MM.1S (cell line): ENCODE measurements at places on chromosomes 3 and 15.
A peak's percentile ranks its signal among the peaks of the same experiment; 100 is the strongest.

DNA sequence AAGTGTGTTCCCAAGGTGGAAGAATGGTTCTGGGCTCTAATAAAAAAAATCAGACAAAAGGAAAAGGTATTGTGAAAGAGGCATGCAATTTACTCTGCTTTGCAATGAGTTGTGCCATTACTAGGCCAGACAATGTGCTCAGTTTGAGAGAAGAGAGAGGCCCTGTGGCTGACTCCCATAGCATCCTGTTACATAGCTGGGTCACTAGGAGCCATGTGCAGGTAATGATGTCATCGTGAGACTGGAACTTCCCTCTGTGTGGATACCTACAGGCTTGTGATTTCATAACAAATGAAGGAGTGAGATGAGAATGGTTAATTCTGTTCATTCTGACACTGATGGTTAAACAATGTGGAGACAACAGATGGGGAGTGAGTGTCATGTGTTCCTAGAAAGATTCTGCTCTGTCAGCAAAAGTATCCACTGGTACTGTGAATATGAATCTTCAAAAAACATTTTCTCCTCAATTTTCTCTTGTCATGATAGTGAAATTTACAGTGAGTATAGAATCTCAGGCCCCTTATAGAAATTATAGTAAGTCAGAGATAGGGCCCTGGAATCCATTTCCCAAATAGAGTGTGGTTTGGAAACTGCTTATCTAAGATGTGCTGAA is 648.7 kb upstream of the DPPA4 start:
- H3K36me3 ChIP-seq: no peaks in the 10 kb centered on the region
- DNase-seq: no peak
- no peaks in the 10 kb centered on the region for H3K27me3 ChIP-seq
- H3K4me1 ChIP-seq: no peaks in the 10 kb centered on the region
- no peak overlapping the region for H3K4me3 ChIP-seq

GRCh38 chr15:63836579-63836978 is 2.8 kb upstream of the HERC1 start:
- no peak for DNase-seq
- H3K36me3 ChIP-seq: no peaks in the 10 kb centered on the region
- no peak overlapping the region for H3K4me3 ChIP-seq
- H3K27me3 ChIP-seq: no peaks in the 10 kb centered on the region
- H3K4me1 ChIP-seq: peaks cover 9% of the 10 kb centered on the region; the same call in 1 of the 2 replicates
- no peak overlapping the region for H3K27ac ChIP-seq

DNA sequence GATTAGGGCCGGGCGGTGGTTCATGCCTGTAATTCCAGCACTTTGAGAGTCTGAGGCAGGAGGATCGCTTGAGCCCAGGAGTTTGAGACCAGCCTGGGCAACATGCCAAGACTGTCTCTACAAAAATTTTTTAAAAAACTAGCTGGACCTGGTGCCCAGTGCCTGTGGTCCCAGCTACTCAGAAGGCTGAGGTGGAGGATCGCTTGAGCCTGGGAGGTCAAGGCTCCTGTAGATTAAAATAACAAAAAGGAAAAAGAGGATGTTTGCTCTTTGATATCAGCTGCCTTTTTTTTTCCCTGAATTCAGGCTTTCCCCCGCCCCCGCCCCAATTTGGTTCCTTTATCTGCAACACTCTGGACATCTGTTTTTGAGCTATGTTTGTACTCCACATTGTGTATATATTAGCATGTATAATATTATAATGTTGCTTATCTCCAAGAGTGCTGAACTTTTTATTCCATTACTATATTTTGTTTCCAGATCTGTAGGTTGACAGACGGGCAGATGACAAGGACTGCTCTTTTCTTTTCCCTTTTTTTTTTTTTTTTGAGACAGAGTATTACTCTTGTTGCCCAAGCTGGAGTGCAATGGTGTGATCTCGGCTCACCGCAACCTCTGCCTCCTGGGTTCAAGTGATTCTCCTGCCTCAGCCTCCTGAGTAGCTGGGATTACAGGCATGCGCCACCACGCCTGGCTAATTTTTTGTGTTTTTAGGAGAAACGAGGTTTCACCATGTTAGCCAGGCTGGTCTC is 4.6 kb downstream of the SNAP23 start:
- DNase-seq: no peak
- no peaks in the 10 kb centered on the region for H3K27me3 ChIP-seq
- no peak overlapping the region for H3K27ac ChIP-seq
- no peaks in the 10 kb centered on the region for H3K36me3 ChIP-seq
- peaks cover 6% of the 10 kb centered on the region for H3K4me1 ChIP-seq

- no peak overlapping the region for H3K27ac ChIP-seq
- DNase-seq: no peak
- peaks cover 62% of the 10 kb centered on the region for H3K27me3 ChIP-seq
- no peaks in the 10 kb centered on the region for H3K36me3 ChIP-seq
- no peak overlapping the region for H3K4me3 ChIP-seq
Observed at GRCh38 chr15:52785672-52786406, 4.3 kb downstream of the ONECUT1 start.

DNA sequence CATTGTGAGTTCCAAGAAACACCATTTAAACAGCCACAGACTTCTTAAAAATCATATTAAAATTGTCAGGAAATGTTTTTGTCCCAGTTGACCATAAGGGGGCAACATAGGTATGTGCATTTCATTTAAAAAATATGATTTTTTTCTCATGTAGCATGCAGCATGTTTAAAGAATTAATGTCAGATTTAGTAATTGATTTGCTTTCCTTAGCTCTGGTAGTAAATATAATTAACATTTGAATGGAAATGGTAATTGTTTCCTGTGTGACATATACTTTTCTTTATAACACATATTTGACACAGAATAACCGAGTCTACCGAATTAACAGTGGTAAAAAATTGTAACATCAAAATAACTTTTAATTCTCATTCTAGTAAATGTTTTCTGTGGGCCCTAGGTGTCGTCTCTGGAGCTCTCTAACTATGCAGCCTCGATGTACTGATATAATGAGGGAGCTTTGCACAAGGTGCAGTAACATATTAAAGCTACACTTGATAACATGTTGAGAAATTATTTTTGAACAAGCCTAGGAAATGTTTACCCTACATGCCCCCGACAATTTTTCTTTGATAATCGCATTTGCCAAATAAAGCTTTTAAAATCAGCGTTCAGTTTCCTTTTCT is 34.9 kb downstream of the NXPE3 start:
- no peak for DNase-seq
- H3K4me3 ChIP-seq: no peak overlapping the region
- H3K27ac ChIP-seq: no peak overlapping the region
- peaks cover 17% of the 10 kb centered on the region for H3K4me1 ChIP-seq
- H3K36me3 ChIP-seq: peaks cover 3% of the 10 kb centered on the region

DNA sequence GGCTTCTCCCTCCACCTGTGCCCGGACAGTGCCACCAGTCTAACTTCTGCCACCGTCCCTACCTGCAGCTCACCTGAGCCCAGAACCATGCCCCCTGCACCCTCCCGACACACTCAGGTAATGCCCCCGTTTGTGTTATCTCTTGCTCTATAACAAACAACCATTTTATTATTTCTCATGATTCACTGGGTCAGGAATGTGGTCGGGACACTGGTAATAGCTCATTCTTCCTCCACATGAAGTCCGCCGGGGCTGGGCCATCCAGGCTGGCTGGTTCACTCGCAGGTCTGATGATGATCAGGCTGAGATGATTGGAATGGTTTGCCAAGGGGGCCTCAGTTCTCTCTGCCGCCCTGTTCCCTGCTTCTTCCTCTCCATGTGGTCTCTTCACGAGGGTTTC is 20.3 kb upstream of the NR2E3 start:
- no peak overlapping the region for H3K4me3 ChIP-seq
- no peaks in the 10 kb centered on the region for H3K27me3 ChIP-seq
- H3K36me3 ChIP-seq: no peaks in the 10 kb centered on the region
- DNase-seq: no peak
- no peaks in the 10 kb centered on the region for H3K4me1 ChIP-seq

- no peak overlapping the region for H3K27ac ChIP-seq
- no peaks in the 10 kb centered on the region for H3K4me1 ChIP-seq
- peak; percentile 14 for DNase-seq
- H3K36me3 ChIP-seq: no peaks in the 10 kb centered on the region
- no peaks in the 10 kb centered on the region for H3K27me3 ChIP-seq
Observed at GRCh38 chr15:71532994-71533393, 277.4 kb upstream of the NR2E3 start.

- H3K4me3 ChIP-seq: no peak overlapping the region
- H3K27me3 ChIP-seq: 0 out of 2 replicates have a peak, but pooled peaks cover 5% of the 10 kb centered on the region
- no peak for DNase-seq
Observed at GRCh38 chr3:123352134-123352554, 96.7 kb downstream of the ADCY5 start.

DNA sequence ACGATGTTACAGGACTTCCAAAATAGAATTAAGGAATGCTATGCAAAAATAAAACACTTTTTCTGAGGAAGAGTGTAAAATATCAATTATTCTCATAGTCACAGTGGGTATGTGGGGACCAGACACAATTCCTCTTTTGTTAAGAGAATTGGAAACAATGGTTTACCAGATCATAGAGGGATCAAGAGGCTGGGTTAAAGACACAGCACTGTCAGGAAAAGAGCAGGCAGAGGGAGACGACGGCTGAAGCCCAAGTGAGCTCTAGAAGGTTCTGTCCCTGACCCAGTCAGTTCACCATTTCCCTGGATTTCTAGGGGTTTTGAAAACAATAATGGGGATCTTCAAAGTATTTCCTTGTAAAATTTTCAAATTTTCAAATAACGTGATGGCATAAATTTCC is 54.0 kb upstream of the POLR2M start:
- no peak overlapping the region for H3K27ac ChIP-seq
- H3K4me1 ChIP-seq: no peaks in the 10 kb centered on the region
- no peaks in the 10 kb centered on the region for H3K27me3 ChIP-seq
- DNase-seq: no peak
- H3K4me3 ChIP-seq: no peak overlapping the region

DNA sequence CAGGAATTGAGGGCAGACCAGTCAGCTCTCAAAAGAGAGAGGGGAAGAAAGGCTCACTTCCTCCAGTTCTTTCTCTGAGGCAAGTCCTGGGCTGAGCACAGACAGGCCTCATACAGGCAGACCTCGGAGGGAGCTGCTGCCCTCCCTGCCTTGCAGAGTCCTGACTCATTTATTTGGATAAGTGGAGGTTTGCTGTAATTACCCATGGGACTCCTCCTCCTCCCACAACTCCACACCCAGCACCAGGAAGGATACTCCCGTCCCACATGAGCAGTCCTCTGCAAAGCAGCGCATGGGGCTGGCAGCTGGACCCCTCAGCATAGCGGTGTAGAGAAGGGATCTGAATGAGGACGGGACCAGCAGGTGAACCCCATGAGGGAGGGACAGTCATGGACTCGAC is 13.4 kb upstream of the SCN10A start:
- H3K27ac ChIP-seq: no peak overlapping the region
- H3K36me3 ChIP-seq: no peaks in the 10 kb centered on the region
- H3K4me1 ChIP-seq: no peaks in the 10 kb centered on the region
- DNase-seq: no peak
- no peak overlapping the region for H3K4me3 ChIP-seq

DNA sequence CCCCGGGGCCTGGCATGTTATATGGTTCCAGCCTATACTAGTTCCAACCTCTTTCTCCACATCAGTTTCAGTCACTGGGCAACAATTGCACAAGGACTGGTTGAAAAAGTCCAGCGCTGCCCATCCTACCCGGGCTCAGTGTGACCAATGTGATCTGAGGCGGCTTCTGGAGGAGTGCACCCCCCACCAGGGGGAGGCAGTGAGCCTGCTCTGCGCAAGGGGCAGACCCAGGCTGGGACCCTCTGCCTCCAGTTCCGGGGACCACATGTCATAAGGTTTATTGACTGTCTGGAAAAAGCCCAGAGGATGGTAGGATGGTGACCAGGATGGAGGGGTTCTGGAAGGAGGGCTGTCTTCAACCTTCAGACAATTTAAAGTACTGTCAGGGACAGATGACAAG is 25.6 kb upstream of the NR2E3 start:
- no peaks in the 10 kb centered on the region for H3K36me3 ChIP-seq
- no peak for DNase-seq
- H3K27ac ChIP-seq: no peak overlapping the region
- no peaks in the 10 kb centered on the region for H3K4me1 ChIP-seq
- H3K27me3 ChIP-seq: no peaks in the 10 kb centered on the region
- H3K4me3 ChIP-seq: no peak overlapping the region

GRCh38 chr3:51637941-51638471 is 33.0 kb upstream of the TEX264 start:
- H3K27ac ChIP-seq: no peak overlapping the region
- H3K36me3 ChIP-seq: no peaks in the 10 kb centered on the region; the same call in 1 of the 2 replicates
- no peaks in the 10 kb centered on the region for H3K27me3 ChIP-seq
- no peaks in the 10 kb centered on the region for H3K4me1 ChIP-seq
- DNase-seq: peak; percentile 75

DNA sequence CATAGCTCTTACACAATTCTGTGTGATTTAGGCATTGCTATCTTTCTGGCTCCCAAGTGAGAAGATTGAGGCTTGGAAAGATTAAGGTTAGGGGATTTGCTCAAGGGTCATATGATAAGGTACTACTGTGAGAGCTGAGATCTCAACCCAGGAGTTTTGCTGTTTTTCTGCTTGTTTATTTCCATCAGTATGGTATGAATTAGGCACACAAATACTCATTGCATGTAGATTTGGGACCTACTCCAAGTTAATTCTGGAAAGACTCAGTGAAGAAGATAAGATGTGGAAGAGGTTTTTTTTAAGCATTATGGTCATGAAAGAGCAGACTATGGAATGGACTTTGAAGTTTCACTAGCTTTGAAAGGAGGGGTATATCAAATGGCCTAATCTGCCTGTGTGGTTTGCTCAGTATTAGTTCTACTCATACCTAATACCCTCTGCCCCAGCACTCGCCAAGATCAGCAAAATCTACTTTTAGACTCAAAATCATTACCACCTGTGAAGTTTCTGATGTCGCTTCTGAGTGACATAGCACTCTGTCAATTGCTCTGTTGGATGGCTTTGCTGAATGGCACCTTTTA is 12.5 kb downstream of the MBNL1 start:
- H3K4me3 ChIP-seq: peak overlapping the region; percentile 34
- peaks cover 44% of the 10 kb centered on the region for H3K4me1 ChIP-seq
- peak overlapping the region; percentile 92 for H3K27ac ChIP-seq
- no peaks in the 10 kb centered on the region; the same call in 1 of the 2 replicates for H3K36me3 ChIP-seq
- no peaks in the 10 kb centered on the region for H3K27me3 ChIP-seq

- H3K4me3 ChIP-seq: no peak overlapping the region
- no peak overlapping the region for H3K27ac ChIP-seq
- H3K36me3 ChIP-seq: no peaks in the 10 kb centered on the region
- H3K27me3 ChIP-seq: no peaks in the 10 kb centered on the region
Observed at GRCh38 chr3:57919987-57920386, 88.2 kb upstream of the FLNB start.

DNA sequence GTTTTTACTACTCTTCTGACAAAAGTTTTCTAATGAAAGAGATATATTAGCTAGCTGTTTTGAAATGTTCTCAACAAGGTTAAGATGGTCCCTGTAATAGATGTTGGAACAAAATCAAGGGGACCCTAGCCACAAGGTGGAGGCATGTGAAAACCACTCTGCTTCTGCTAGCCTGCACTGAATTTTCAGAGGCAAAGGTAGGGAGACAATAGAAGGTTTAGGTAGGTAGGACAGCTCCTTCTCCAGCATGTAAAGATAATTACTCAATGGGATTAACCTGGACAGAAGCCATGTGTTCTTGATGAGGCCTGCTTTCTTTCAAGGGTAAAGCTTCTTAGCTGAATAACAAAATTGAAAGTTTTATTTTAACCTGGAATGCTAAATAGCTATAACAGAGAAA is 333.5 kb downstream of the LSAMP start:
- H3K27me3 ChIP-seq: no peaks in the 10 kb centered on the region
- no peak overlapping the region for H3K4me3 ChIP-seq
- H3K27ac ChIP-seq: no peak overlapping the region
- no peak for DNase-seq
- H3K4me1 ChIP-seq: no peaks in the 10 kb centered on the region

- H3K36me3 ChIP-seq: no peaks in the 10 kb centered on the region
- H3K4me1 ChIP-seq: no peaks in the 10 kb centered on the region
- DNase-seq: no peak
- no peak overlapping the region for H3K27ac ChIP-seq
- no peak overlapping the region for H3K4me3 ChIP-seq
Observed at GRCh38 chr3:171200750-171201088, 174.2 kb upstream of the SLC2A2 start.
